ENCODE measurements at places on chromosomes 12 and 14. TPM values are rescaled to one million over a fixed set of nuclear protein-coding genes. Genes with fewer than 3 reads are reported as not detected.

- ATAC-seq: no peak
Measured at GRCh38 chr12:103589517-103589916, 2.4 kb downstream of the STAB2 start.

DNA sequence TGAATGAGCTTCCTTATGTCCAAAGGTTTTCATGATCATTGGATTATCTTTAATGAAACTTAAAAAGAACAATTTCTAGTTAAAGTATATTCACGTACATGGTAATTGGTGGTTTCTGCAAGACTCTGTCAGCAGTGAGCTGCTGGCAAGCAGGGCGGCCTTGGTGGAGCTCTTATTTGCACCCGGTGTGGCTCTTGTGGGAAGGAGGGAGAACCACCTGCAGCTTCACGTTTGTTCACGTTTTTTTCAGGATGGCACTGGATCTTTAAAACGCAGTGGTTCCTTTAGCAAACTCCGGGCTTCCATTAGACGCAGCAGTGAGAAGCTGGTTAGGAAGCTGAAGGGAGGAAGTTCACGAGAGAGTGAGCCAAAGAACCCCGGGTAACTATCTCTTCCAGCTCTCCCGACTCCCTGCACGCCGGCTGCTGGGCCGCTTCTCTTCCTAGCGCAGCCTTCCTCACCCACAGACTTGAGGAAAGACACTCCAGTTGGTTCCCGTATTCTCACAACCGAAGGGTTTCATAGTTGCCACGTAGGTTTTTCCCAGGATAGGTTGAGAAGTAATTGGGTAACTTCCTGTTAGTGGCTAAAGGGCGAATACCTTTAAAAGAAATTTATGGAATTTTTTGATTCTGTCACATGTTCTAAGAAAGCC, 28.3 kb downstream of the XRCC3 start:
- ATAC-seq: no peak

GRCh38 chr12:121718653-121719239, 6.2 kb downstream of the TMEM120B start:
- no peak for ATAC-seq

SMIM41 gene
- 4.9 TPM for total RNA-seq

TPH2 gene
- not detected for total RNA-seq

- no peak for ATAC-seq
Measured at GRCh38 chr12:104516821-104517220, 60.1 kb downstream of the CHST11 start.

- ATAC-seq: peak; percentile 53
Measured at GRCh38 chr14:93207468-93208308, 632 bp downstream of the UBR7 start.

GRCh38 chr12:6953442-6954315, 2.5 kb downstream of the PTPN6 start:
- peak; percentile 54 for ATAC-seq

ARHGAP9 gene
- 5.6 TPM for total RNA-seq

DNA sequence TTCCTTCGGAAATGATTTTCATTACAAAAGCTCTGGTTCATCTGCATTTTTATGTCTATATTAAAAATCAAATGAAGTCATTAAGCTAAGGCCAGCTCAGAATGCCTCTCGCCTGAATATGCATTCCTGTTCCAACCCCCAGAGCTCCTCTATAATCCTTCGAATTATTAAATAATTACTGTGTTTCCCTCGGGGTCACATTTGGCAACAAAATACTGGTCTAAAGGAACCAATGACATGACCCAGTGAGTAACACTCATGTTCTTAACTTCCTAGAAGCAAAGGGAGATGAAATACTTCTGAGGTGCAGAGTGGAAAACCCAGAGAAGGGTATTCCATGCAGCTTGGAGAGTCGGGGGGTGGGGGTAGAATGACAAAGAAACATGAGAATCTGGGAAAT, 68.3 kb downstream of the FOXN3 start:
- ATAC-seq: no peak

GRCh38 chr12:10226086-10226485, 13.4 kb downstream of the GABARAPL1 start:
- no peak for ATAC-seq

HCAR2 gene
- total RNA-seq: 0.54 TPM

GRCh38 chr12:130130346-130130745, 31.9 kb upstream of the FZD10 start:
- ATAC-seq: no peak

- peak; percentile 72 for ATAC-seq
Measured at GRCh38 chr12:127108360-127109215, 1158.4 kb upstream of the TMEM132C start.

- ATAC-seq: no peak
Measured at GRCh38 chr12:113263431-113263963, 42.2 kb downstream of the TPCN1 start.

PTPRO gene
- 3.6 TPM for total RNA-seq

DNA sequence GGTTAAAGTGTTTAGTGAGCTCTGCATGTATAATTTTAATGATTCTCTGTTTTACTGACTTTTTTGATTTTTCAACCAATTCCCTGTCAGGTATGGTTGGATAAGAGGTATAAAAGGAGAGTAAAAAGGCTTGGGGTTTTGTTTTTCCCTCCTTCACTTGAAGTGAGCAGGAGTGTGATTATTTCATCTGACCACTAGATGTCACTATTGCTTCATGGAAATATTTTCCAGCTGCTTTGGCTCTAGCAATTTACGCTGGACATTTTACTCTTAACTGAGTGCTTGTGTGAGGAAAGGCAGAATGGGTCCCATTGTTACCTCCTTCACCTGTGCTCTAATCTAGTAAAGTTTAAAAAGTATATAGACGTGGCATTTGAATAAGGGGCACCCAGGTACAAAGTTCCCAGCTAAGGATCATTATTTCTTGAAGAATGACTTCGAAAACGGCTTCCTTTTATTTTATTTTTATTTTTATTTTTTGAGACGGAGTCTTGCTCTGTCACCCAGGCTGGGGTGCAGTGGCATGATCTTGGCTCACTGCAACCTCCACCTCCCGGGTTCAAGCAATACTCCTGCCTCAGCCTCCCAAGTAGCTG, 66.5 kb downstream of the TBC1D30 start:
- peak; percentile 53 for ATAC-seq

DNA sequence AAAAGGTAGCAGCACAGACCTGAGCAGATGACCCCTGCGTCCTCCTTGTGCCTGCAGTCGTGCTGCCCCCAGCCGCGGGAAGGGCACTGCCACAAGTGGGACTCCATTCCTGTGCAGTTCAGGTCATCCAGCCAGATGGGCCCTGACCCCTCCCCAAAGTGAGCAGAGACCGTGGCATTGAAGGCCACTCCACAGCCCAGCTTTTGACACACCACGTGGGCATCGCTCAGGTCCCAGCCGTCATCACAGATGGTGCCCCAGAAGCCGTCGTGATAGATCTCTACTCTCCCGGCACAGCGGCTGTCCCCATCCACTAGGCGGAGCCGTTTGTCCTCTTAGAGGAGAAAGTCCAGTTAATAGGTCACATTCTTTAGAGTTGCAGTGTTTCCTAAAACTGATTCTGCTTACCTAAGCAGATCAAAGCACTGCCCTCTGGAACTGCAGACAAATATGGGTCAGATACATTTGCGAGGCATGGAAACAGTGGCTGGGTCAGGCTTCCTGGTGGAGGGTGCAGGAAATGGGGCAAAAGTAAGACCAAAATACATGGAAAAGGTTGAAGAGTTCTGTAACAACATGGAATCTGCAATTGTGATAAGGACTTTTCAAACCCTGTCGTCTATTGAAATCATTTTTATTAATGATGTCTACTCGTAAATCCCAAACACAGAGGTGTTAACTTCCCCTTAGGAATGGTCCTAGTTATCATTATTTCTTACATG, 69.4 kb downstream of the CD163L1 start:
- ATAC-seq: no peak

DNA sequence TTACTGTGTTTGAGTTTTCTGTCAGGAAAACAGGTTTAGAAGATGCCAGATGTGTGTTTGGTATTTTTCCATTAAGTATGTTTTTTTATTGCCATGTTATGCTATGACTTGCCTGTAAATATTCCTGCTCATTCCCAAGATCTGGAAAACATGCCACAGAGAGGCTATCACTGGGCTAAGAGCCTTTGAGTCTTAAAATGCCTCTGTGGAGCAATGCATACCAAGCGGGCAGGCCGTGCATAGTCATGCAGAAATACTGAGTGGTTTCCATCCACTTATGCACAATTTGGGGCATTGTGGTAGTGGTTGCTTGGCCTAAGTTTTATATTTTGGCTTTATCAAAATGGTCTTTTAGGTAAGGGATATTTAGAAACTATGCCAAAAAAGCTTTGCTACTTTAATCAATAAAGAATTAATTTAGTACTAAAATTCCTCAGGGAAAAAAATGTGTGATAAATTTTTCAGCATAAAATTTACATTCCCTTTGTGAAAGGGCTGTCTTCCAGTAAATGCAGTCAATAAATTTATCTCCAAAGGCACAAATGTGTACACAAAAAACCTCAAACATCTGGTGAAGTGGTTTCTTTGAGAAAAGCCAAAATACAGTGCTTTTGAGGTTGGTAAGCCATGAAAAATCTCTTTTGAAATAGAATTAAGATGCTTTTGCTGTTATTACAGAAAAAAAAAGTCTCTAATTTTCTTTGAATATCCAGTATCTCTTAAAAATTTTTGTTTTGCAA, 341.3 kb upstream of the FBXO33 start:
- ATAC-seq: no peak

- no peak for ATAC-seq
Measured at GRCh38 chr12:55704824-55705718, 2.6 kb downstream of the ITGA7 start.

- ATAC-seq: no peak
Measured at GRCh38 chr14:59247801-59248584, 59.5 kb downstream of the DAAM1 start.

GRCh38 chr14:99972748-99973466, 92.3 kb upstream of the EVL start:
- ATAC-seq: no peak

PRIMA1 gene
- 28.8 TPM for total RNA-seq

DNA sequence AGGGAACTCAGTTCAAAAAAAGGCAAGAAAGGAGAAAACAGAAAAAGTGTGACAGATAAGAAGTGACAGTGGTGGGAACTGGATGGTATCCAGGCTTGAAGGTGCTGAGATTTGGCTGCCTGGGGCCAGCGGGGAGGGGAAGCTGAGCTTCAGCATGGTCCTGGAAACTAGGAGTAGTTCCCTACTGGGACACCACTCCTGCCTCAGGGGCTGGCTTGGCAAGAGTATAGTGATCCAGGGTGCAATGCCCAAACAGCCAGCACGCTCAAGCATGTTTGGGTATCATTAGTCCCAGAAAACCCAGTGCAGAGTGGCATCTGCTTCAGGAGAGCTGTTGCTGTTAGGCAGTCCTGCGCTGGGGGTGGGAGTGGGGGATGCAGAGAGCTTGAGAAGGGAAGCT, 49.5 kb upstream of the KTN1 start:
- no peak for ATAC-seq

IL22 gene
- total RNA-seq: not detected

GRCh38 chr12:49019120-49019430, 499 bp upstream of the PRKAG1 start:
- ATAC-seq: peak; percentile 31

DNA sequence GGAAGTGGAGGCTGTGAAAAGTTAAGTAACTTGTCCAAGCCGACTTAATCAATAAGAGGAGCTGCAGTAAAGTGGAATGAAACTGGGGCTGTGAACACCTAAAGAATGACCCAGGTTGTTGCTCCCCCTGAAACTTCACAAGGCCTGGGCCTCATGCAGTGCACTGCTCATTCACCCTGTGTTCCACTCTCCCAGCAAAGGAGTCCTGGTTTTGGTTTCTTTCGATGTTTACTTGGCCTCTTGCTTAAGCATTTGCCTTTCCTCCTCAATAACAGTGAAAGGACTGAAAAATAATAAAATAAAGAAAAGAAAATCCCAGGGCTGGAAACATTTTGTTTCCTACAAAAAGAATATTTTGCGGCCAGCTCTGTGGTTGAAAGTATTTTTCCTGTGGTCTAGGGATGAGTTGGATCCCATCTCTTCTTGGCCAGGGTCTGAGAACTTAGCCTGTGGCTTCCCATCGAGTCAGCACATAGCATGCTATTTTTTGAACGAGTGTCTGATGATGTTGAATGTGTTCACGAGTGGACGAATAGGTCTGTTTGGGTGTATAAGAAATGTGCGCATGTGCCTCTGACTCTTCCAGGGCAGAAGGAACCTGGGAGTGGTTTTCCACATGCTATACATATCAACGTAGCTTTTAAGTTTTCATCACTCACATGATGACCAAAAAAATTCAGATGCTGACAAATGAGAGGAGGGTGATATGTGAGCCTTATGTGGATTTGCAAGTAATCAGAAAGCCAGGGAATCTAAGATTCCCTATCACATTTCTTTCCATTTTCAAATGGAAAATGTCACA, 349.8 kb downstream of the ZFP36L1 start:
- ATAC-seq: no peak

GRCh38 chr12:3628629-3629028, 124.3 kb downstream of the CRACR2A start:
- no peak for ATAC-seq

ADAMTS20 gene
- total RNA-seq: not detected

DNA sequence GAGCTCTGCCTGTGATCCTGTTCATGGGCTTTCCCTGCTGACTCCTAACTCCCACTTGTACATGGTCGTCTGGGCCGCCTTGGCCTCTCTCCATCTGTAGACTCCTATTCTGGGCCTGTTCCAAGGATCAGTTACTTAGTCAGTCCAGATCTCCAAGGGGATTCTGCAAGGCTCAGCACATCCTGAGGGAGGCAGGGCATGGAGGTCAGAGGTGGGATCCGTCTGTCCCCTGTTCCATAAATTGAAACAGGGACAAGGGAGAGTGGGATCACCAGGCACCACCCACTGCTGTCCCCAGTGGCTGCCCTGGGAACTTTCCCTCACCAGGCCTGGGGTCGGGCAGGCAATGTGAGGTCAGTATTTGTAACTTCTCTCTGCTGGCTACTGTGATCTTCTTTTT, 43.5 kb downstream of the KCTD10 start:
- peak; percentile 22 for ATAC-seq

DNA sequence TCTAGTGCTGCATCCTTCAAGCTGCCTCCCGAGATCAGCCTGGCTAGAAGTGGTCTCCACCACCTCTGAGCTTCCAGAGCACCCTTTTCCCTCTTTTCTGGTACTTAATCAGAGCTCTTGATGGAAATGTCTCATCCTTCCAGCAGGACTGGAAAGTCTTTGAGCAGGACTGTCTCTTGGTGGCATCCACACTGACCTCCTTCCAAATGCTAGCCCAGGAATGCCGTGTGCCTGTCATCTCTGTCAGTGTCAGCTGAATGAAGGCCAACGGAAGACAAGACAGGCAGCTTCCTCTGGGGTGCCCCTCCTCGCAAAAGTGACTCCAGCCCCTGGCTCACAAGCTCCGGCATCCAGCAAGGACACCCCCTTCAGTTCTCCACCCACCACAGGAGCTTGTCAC, 171.3 kb upstream of the FKBP4 start:
- no peak for ATAC-seq

DNA sequence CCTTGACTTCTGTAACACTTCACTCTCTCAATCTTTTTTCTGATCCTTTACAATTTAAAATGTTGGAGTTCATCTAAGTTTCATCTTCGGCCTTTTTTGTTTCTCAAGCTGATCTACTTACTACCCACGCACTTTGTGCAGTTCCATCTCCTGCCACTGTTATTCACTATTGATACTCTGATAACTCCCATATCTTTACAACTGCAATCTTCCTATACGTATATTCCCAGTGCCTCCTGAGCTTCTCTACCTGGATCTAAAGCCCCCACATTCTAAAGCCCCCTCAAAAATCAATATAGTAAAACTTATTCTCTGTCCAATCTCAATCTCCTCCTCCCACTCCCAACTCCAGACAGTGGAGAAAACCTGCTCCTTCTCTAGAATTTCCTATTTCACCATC, 5.9 kb downstream of the ATG2B start:
- ATAC-seq: no peak

- no peak for ATAC-seq
Measured at GRCh38 chr14:94021001-94021400, 5.1 kb upstream of the OTUB2 start.

CLEC4D gene
- total RNA-seq: 1.0 TPM

GRCh38 chr12:127293507-127294310, 973.3 kb upstream of the TMEM132C start:
- peak; percentile 43 for ATAC-seq
